ENCODE measurements at places on chromosomes 4 and X. TPM values are rescaled to one million over a fixed set of nuclear protein-coding genes. Genes with fewer than 3 reads are reported as not detected.

- DNase-seq: no peak
These were observed 132.0 kb upstream of the MED14 start for GRCh38 chrX:40867352-40867751.

- DNase-seq: no peak
These were observed 20.5 kb downstream of the PAGE2 start for GRCh38 chrX:55109306-55109705.

GRCh38 chr4:8919651-8920288, 48.1 kb upstream of the HMX1 start:
- DNase-seq: no peak

DNA sequence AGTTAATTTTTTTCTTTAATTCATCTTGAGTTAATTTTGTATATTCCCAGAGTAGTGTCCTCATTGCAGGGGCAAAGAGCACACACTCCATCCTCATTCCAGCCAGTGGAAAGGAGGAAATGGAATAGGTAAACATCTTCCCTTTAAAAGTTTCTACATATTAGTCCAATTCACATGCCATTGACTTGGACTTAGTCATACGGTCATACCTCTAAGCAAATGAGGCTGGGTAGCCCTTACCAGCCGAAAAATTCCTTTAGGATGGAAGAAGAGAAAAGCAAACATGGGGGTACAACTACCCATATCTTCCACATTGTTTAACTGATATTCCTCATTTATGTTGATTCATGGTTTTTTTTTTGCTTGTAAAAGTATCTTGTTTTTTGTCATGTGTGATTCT, 37.4 kb upstream of the NDP start:
- DNase-seq: no peak

- no peak for DNase-seq
These were observed 205.9 kb upstream of the GALNT7 start for GRCh38 chr4:172962564-172963353.

GRCh38 chrX:76920607-76921006, 493.1 kb downstream of the MAGEE1 start:
- DNase-seq: no peak

GRCh38 chr4:83581411-83582288, 45.7 kb downstream of the GPAT3 start:
- DNase-seq: no peak

DNA sequence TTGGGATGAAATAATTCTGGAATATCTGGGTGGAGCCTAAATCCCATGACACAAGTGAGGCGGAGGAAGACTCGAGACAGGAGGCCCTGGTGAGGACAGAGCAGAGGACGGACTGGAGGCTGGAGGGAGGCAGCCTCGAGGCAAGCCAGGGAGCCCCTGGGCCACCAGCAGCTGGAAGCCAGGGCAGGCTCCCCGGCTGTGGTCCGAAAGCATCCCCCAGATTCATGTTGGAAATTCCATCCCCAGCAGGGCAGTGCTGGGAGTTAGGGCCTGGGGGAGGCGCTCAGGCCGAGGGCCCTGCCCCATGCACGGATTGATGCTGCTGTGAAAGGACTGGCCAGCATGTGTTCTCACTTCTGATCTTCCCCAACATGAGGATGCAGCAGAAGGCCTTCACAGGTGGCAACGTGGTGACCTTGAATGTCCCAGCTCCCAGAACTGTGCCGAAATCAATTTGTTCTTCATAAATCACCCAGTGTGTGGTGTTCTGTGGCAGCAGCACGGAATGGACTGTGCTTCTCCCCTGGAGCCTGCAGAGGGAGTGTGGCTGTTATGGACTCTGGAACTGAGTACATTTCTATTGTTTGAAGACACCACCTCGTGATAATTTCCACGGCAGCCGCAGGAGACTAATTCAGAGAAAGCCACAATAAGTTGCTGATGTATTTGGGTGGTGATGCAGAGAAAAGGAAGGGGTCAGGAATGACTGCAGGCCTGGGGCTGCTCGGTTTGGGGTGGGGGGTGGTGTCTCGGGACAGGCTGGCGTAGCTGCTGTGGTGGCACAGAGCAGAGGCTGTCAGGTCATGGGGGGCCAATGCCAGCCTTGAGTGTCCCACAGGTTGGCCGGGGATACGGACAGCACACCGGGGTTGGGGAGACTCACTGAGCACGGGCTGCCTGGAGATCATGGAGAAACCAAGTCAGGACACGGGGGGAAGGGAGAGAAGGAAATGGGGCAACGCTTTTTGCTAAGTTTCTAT, 56.9 kb downstream of the PCGF3 start:
- peak; percentile 20 for DNase-seq

The SMARCA5 gene
- total RNA-seq: 31.1 TPM

DNA sequence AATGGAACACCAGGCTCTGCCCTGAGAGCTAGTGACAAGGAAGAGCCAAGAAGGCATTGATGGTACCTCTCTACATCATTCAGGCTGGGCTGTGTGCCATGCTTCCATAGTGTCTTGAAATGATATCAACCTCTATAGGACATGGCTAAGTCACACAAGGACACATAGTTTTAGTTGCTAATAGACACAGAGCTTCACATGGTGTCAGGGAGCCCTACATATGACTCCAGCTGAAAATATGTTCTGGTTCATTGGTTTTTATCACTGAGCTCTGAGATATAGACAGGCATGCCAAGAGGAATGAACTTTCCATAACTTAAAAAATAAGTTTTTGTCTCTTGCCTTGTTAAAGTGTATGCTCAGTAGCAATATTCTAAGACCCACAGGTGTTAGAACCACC, 72.1 kb upstream of the PRKG2 start:
- DNase-seq: no peak
